ENCODE measurements at places on chromosomes 12 and 14. TPM values are rescaled to one million over a fixed set of nuclear protein-coding genes. Genes with fewer than 3 reads are reported as not detected.
A peak's percentile ranks its signal among the peaks of the same experiment; 100 is the strongest.

- H3K4me1 ChIP-seq: peaks cover 36% of the 10 kb centered on the region
- peaks cover 5% of the 10 kb centered on the region for H3K36me3 ChIP-seq
- no peaks in the 10 kb centered on the region for H3K27me3 ChIP-seq
- H3K27ac ChIP-seq: peak overlapping the region; percentile 54
- DNase-seq: peak; percentile 71
Observed at GRCh38 chr12:1691123-1692007, 495 bp downstream of the ADIPOR2 start.

DNA sequence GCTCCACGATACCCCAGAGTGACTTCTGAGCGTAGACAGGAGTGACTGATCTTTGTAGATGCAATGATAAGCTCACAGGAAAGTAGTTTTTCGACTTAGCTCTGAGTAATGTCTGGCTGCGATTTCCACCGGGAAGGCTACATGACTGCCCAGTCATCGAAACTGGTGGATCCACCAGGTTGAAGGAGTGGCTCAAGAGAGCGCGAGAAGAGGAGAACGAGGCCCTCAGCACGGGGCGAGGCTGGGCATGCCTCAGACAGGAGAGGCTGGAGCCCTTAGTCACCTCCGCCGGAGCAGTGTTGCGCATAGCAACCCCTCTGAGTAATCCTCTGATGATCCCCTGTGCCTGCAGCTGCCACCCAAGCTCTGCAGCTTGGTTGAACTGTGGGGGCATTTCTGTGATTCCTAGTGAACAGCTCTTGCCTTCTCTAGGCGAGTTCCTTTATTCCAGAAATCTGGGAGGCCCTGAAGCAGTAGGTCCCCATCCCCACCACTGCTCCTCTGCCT lies 25.6 kb downstream of the ELK3 start:
- no peak overlapping the region for H3K4me3 ChIP-seq
- H3K36me3 ChIP-seq: no peaks in the 10 kb centered on the region
- peaks cover 10% of the 10 kb centered on the region for H3K4me1 ChIP-seq
- no peak for DNase-seq
- H3K27ac ChIP-seq: no peak overlapping the region

- peaks cover 8% of the 10 kb centered on the region for H3K4me1 ChIP-seq
- H3K27me3 ChIP-seq: no peaks in the 10 kb centered on the region
- no peaks in the 10 kb centered on the region for H3K36me3 ChIP-seq
- no peak overlapping the region for H3K27ac ChIP-seq
Observed at GRCh38 chr14:22458737-22459136, 130.3 kb downstream of the DAD1 start.

DNA sequence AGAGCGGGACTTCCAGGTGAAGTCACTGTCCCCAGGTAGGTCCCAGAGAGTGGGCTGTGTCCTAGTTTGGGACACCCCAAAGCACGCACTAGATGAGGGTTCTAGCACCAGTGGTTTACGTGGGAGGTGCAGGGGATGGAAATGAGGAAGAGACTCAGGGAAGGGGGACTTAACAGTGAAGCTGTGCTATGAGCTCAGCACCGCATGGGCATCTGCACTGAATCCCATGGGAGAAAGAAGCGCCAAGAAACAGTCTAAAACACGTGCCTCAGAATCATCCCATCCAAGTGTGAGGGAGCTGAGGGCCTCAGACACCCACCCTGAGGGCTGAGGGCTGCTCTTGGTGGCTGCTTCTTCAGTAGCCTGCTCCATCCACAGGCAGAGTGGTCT lies 71.5 kb upstream of the ZFP36L1 start:
- DNase-seq: no peak
- no peak overlapping the region for H3K27ac ChIP-seq
- no peaks in the 10 kb centered on the region for H3K36me3 ChIP-seq
- H3K27me3 ChIP-seq: no peaks in the 10 kb centered on the region
- H3K4me1 ChIP-seq: no peaks in the 10 kb centered on the region
- no peak overlapping the region for H3K4me3 ChIP-seq

DNA sequence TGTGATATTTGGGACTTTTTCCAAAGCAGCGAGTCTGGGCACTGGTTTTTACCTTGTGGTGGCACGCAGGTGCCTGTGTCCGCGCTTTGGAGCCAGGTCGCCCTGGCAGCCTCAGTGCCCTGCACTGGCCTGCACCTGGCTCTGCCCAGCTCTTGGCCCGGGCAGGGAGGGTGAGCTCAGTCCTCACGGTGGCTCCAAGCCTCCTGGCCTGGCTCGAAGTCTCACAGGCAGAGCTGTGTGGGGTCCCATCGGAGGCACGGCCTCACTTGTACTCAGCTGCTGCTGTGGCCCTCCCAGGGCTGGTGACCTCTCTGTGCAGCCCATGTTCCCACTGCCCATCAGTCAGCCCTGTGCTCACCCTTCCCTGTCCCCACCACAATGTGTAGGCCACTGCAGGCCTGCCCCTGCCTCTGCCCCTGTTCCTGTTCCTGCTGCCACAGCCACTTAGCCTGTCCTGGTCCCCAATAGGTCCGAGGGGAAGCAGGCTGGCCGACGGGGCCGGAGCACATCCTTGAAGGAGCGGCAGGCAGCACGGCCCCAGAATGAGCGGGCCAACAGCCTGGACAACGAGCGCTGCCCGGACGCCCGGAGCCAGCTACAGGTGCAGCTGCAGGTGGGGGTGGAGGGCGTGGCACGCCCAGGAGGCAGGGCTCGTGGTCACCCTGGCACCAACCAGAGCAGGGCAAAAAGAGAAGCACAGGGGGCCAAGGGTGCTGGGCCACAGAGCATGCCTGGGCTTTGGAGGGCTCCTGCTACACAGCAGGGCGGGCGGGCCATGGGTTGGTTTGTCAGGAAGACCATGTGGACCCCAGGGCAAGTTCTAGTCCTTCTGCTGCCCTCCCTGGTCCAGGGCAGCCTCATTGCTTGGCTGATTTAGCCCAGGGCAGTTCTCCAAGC lies 16.6 kb upstream of the TEX22 start:
- no peak for DNase-seq
- H3K4me1 ChIP-seq: no peaks in the 10 kb centered on the region
- H3K27ac ChIP-seq: no peak overlapping the region

GRCh38 chr12:128367961-128368360 lies 101.0 kb downstream of the TMEM132C start:
- no peak overlapping the region for H3K27ac ChIP-seq
- no peaks in the 10 kb centered on the region for H3K27me3 ChIP-seq
- H3K4me3 ChIP-seq: no peak overlapping the region
- no peaks in the 10 kb centered on the region for H3K36me3 ChIP-seq
- H3K4me1 ChIP-seq: no peaks in the 10 kb centered on the region

GRCh38 chr12:57214398-57214781 lies 2.2 kb upstream of the NXPH4 start:
- no peaks in the 10 kb centered on the region for H3K36me3 ChIP-seq
- no peak overlapping the region for H3K27ac ChIP-seq
- no peak overlapping the region for H3K4me3 ChIP-seq
- peaks cover 64% of the 10 kb centered on the region for H3K4me1 ChIP-seq
- peak; percentile 89 for DNase-seq
- H3K27me3 ChIP-seq: no peaks in the 10 kb centered on the region

GRCh38 chr12:20274008-20274407 lies 94.3 kb upstream of the PDE3A start:
- H3K27me3 ChIP-seq: no peaks in the 10 kb centered on the region
- H3K4me3 ChIP-seq: no peak overlapping the region
- H3K4me1 ChIP-seq: no peaks in the 10 kb centered on the region

GRCh38 chr12:68479261-68479895 lies 131.3 kb upstream of the RAP1B start:
- H3K4me3 ChIP-seq: no peak overlapping the region
- H3K36me3 ChIP-seq: no peaks in the 10 kb centered on the region
- H3K27me3 ChIP-seq: no peaks in the 10 kb centered on the region
- H3K27ac ChIP-seq: no peak overlapping the region

GUCY2C gene
- total RNA-seq: 0.48 TPM

DNA sequence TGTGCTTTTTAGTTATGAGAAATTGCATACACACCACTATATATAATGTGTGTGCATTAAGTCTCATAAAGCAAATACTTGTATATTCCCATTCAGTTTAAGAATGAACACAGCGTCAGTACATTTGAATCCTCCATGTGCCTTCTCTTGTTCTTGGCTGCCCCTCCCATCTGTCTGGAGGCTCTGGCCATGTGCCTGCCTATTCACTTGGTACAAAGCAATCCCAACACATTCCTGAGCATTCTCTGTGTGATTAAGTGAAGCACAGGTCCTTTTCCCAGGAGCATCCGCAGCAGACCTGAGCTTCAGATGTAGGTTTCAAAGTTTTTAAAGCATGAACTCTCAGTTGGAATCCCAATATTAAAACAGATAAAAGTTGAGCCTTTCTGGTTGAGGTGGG lies 58.7 kb downstream of the POLR3B start:
- no peak overlapping the region for H3K4me3 ChIP-seq
- H3K4me1 ChIP-seq: no peaks in the 10 kb centered on the region
- DNase-seq: no peak
- peaks cover 32% of the 10 kb centered on the region for H3K36me3 ChIP-seq
- no peaks in the 10 kb centered on the region for H3K27me3 ChIP-seq

DNA sequence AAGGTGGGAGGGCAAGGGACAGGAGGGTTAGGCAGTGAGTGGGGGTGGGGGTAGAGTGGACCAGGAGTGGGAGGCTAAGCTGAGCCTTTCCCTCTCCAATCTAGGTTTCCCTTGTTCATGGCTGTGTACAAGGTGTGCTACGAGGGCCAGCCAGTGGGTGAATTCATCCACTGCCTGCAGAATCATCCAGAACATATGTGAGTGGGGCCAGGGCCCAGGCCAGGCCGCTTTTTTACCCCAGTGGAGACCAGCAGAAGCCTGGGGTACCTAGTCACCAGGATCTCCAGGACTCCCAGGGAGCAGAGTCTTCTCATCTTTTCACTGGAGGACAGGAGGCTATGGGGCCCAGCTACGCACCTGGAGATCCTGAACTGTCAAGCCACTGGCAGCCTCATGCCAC lies 2.7 kb upstream of the COX14 start:
- H3K4me1 ChIP-seq: peaks cover 33% of the 10 kb centered on the region
- H3K4me3 ChIP-seq: peak overlapping the region; percentile 71
- no peak for DNase-seq

LAG3 gene
- 0.22 TPM for total RNA-seq

- H3K36me3 ChIP-seq: peaks cover 13% of the 10 kb centered on the region
- H3K4me1 ChIP-seq: peaks cover 30% of the 10 kb centered on the region
- peak; percentile 66 for DNase-seq
- no peak overlapping the region for H3K4me3 ChIP-seq
- no peaks in the 10 kb centered on the region for H3K27me3 ChIP-seq
- peak overlapping the region; percentile 63 for H3K27ac ChIP-seq
Observed at GRCh38 chr14:63454863-63455622, 88.1 kb downstream of the PPP2R5E start.

DPF3 gene
- total RNA-seq: 3.1 TPM

DNA sequence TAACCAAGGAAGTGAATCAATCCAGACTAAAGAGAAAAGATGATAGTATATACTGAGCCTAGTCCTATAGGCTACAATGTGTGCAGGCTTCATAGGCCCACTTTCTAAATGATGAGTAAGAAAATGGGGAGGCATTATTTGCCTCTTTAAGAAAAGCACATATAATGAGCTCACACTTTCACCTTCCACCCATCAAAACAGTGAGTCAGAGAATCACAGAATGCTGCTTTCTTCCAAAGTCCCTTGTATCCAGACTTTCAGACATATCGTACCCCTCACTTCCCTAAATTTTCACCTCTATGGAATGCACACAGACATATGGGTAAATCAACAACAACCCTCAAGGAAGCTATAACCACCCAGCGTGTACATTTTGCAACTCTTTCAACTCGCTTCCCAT lies 286.4 kb upstream of the PRKD1 start:
- H3K36me3 ChIP-seq: no peaks in the 10 kb centered on the region
- no peak for DNase-seq
- no peaks in the 10 kb centered on the region for H3K4me1 ChIP-seq
- H3K27ac ChIP-seq: no peak overlapping the region
- no peaks in the 10 kb centered on the region for H3K27me3 ChIP-seq

ADAM21 gene
- not detected for total RNA-seq

- H3K27me3 ChIP-seq: no peaks in the 10 kb centered on the region
- no peak overlapping the region for H3K27ac ChIP-seq
- DNase-seq: no peak
- no peaks in the 10 kb centered on the region for H3K4me1 ChIP-seq
- H3K4me3 ChIP-seq: no peak overlapping the region
Observed at GRCh38 chr14:86373886-86374285, 843.9 kb downstream of the FLRT2 start.

DNA sequence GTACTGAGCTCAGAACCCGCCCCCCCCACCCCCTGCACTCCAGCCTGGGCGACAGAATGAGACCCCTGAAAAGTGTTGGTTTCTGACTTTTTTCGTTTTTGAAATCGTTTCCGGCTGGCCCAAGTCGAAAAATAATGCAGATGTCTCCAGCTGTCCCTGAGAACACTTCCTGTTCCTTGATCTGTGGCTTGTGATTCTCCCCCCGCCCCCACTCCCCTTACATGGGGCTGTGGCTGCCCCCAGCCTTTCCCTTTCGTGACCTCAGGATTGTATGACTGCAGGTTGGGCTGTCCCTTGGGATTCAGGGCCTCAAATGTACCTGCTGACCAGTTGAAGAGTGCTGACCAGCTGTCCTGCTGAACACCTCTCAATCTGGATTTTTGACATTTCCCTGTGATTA lies 34.1 kb downstream of the NOC4L start:
- H3K36me3 ChIP-seq: no peaks in the 10 kb centered on the region
- H3K4me3 ChIP-seq: peak overlapping the region; percentile 10
- H3K27ac ChIP-seq: no peak overlapping the region
- DNase-seq: peak; percentile 64
- H3K4me1 ChIP-seq: peaks cover 50% of the 10 kb centered on the region

SLC25A21 gene
- 9.2 TPM for total RNA-seq

KCNMB4 gene
- total RNA-seq: 55.9 TPM

GRCh38 chr14:24339284-24340151 lies at the start of gene RIPK3:
RIPK3 (minus strand) TSS chr14:24339991; CDS start chr14:24339826, 165 bp downstream.
- no peaks in the 10 kb centered on the region for H3K27me3 ChIP-seq
- H3K27ac ChIP-seq: no peak within 1 kb of the TSS
- H3K4me1 ChIP-seq: peaks cover 7% of the 10 kb centered on the region
- no peaks in the 10 kb centered on the region for H3K36me3 ChIP-seq

RALGAPA1 gene
- 138 TPM for total RNA-seq

Measured in Karpas-422 (cell line).